RCC 7860 (cell line): ENCODE measurements at places on chromosomes 6 and 20.

DNA sequence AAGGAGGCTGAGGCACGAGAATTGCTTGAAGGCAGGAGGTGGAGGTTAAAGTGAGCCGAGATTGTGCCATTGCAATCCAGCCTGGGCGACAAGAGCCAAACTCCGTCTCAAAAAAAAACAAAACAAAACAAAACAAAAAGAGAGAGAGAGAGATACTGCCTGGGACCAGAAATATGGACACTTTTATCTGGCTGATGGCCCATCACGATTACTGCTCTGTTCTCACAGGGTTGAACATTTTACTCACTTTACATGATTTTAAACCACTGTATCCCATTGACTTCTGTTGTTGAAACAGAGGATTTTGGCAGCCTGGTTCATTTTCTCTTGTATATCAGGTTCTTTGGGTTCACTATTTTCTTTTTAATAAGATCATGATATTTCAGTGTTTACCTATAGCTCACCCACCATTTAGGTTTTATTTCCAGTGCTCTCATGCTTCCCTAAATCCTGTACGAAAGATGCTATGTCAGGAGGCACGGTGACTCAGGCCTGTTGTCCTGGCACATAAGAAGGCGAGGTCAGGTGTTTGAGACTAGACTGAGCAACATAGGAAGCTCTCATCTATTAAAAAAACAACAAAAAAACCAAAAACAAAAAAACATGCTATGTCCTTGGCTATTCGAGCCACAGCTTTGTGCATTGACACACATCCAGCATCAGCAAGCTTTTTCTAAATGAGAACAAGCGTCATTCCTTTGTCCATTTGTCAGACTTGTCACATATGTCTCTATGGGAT lies 34.5 kb upstream of the RREB1 start:
- DNase-seq: no peak

- DNase-seq: no peak
Measured at GRCh38 chr6:6844530-6844929, 256.0 kb downstream of the LY86 start.

DNA sequence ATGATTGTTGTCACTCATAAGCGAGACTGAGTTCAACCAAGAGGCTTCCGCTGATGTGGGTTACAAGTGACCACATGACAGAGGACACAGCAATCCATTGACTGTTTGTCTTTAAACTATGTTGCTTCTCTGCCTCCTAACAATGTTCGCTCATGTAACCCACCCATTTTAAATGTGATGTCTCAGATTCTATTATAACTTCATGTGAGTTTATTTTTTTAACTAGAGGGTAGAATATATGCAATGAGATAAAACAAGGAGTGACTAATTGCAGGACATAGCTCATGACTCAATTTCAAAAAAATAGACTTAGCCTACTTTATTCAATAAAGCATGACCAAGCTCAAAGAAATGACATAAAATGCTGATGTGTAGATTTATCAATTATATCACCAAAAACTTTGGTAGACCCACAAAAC lies 119.2 kb upstream of the SASH1 start:
- DNase-seq: peak; percentile 49

DNA sequence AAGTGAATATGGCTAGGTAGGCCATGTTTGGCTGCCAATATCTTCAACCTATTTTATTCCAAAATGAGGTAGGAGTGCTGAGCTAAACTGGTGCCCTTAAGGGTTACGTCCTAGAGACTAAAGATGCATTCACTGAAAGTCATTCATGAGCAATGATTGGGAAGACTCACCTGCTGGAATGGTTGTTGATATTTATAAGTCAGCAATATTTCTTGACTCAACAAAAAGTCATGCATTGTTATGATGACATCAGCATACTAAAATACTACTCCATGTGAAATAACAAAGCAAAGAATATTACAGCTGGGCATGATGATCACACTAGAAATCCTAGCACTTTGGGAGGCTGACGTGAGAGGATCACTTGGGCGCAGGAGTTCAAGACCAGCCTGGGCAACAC lies 17.6 kb upstream of the NUP153 start:
- no peak for DNase-seq

DNA sequence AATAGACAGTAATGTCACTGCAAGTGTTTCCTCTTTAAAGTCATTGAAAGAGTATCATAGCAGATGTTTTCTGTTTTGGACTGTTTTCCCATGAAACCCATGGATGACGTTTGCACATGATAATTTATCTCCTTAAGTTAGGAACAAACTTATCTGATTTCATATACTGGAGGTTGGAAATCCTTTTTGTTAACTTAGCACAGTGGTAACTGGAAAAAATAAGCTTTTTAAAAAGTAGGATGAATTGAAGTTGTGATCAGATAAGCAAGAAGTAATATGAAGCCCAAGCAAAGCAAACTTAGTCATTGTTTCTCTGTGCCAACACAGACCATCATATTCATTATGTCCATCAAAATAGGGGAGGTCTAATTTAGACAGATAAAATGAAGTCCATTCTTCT lies 61.6 kb downstream of the PLCB4 start:
- no peak for DNase-seq

DNA sequence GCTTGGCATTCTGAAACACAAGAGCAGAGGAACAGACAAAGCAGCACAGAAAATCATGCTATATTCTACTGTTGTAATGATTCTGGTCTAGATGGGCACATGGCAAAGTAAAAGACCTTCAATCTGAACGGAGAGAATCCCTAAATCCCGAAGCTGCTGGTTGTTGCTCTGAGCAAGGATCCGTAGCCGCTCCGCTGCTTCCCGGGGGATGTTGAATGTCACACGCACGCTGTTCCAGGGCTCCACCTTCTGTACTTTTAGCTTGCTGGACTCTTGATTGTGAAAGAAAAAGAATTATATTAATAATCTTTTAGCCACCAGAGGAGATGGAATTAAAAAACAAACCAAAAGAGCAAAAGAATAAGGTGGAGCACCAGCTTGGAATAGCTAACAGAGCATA lies 49.3 kb downstream of the NCOA6 start:
- DNase-seq: no peak

GRCh38 chr6:79671600-79672266 lies 40.6 kb downstream of the SH3BGRL2 start:
- DNase-seq: peak; percentile 10
